ENCODE measurements at places on chromosomes 7 and 10.

DNA sequence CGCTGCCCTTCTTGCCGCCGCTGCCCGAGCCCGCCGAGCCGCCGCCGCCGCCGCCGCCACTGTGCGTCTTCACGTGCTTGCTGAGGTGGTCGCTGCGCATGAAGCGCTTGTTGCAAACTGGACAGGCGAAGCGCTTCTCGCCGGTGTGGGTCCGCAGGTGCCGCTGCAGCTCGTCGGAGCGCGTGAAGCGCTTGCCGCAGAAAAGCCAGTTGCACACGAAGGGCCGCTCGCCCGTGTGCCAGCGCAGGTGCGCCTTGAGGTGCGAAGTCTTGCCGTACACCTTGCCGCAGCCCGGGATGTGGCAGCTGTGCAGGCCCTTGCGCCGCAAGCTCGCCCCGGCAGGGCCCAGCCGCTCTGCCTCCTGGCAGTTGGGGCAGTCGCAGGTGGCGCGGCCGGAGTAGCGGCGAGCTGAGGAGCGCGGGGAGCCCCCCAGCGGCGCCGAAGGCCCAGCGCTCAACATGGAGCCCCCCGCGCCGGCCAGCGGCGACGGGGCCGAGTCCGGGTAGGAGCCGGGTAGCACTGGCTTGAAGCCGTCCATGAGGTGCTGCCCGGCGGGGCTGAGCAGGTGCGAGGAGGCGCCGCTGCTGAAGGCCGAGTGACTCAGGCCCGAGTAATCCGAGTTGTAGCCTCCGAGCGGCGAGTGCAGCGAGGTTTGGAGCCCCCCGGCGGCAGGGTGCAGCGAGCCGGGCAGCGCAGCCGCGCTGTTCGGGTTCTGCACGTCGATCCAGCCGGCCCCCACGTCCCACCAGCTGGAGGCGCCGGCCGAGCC is 2.1 kb downstream of the SP8 start:
- DNase-seq: no peak

GRCh38 chr7:6432781-6433180 is 15.0 kb downstream of the DAGLB start:
- DNase-seq: no peak

DNA sequence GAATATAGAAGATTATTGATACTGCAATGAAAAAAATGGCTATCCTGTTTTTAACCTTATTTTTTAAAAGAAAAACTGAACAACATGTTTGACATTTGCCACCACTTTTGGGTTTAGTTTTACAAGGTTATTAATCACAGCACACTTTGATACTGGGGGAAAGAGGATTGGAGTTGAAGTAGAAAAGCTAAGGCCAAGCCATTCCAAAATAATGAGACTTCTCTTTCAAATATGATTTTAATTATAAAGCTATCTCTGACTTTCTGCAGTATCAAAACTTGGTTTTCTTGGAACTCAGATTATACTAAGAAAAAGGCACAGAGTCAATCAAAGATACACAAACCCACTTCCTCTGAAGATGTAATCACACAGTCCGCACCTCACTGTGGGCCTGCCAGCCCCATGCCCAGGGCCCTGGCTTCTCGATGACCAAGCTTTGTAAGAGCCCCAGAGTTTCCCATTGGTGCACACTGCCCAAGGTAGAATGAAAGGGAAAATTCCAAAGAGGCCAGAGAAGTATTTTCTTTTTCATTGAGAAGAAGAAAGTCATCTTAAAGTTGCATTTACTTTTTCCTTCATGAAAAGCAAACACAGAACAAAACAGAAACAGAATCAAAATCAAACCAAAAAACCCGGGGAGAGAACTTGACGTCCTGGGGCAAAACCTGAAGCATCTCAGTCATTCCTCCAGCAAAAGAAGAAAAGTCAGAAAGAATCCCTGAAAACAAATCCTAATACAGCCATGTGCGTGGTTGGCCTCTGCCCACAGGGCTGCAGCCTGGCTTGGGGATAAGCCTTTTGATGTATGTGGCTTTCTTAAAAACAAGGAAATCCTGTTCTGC is 187.7 kb upstream of the KLF6 start:
- peak; percentile 22 for DNase-seq

DNA sequence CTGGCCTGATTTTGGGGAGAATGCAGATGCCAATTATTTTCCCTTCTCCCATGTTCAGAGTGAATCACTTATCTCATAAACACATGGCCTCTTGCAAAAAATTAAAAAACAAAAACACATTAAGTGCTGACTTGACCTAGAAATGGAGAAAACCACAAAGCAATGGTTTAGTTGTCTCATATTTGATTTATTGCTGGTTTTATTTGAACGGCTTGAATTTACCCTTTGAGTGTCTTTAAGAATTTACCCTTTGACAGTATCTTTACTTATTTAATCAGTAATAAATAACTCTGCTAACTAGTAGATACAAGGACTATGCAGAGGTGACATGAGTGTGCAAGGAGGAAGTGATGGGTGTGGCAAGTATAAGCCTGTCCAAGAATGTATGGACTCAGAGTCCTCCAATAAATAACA is 68.1 kb upstream of the GSDME start:
- DNase-seq: no peak

GRCh38 chr7:149214020-149214720 is 18.8 kb downstream of the ZNF282 start:
- DNase-seq: no peak

DNA sequence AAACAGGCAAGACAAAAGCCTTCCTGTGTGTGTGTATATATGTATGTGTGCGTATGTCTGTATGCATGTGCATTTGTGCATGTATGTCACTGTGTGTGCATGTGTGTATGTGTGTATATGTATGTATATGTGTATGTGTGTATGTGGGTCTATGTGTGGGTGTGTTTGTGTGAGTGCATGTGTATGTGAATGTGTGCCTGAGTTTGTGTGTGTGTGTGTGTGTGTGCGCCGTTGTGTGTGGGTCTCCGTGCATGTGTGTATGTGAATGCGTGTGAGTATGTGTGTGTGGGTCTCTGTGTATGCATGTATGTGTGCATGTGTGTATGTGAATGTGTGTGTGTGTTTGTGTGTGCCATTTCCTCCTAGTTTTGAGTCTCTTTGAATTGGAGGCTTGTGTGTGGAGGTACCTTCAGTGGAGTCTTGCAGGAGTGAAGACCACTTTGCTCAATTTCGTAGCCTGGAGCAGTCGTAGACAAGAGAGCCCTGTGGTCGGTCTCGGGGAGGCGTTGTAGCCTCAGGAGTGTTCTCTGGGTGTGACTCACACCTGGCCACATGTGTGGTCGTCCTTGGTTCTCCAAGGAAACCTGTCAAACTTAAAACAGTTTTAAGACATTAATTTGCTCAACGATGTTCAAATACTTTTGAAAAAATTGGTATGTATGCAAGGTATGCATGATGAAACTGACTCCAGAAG is 28.1 kb downstream of the INPP5A start:
- no peak for DNase-seq

DNA sequence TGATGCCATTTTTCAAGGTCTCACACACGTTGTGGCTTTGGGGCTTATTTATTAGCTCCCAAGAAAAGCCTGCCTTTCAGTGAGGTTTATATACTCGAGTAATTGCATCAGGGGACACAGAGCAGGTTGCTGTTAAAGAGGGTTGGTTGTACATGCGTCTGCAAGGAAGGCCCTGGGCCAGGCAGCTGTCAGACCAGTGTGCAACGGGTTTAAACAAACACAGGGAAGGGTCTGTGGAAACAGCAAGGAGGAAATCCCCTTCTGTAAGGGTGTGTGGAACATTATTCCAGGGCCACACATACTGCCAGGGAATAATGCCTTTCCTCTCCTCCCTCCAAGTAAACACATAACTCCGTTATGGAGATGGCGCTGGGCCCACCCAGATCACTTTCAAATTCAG is 1.7 kb upstream of the CHST15 start:
- no peak for DNase-seq

- no peak for DNase-seq
These were observed 9.4 kb upstream of the ZC3HAV1 start for GRCh38 chr7:139118805-139119485.

- no peak for DNase-seq
These were observed 92.4 kb downstream of the GLI3 start for GRCh38 chr7:42144604-42145003.

DNA sequence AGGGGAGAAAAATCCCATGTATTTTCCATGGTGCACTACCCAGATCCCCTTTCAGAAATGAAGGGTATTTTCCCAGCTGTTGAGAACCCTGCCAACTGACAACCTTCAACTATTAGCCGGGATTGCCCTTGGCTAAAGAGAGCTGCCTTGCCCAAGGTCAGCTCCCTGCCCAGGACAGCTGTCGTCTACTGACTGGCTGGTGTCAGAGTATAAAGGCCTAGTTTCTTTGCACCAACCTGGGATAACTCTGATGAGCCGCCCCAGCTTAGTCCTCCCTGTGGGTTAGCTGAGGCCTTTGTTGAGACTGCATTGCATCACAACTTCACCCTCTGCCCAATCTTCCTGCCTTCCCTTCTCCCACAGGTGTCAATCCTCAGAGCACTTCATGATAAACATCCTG is 147.2 kb upstream of the RHEB start:
- no peak for DNase-seq

DNA sequence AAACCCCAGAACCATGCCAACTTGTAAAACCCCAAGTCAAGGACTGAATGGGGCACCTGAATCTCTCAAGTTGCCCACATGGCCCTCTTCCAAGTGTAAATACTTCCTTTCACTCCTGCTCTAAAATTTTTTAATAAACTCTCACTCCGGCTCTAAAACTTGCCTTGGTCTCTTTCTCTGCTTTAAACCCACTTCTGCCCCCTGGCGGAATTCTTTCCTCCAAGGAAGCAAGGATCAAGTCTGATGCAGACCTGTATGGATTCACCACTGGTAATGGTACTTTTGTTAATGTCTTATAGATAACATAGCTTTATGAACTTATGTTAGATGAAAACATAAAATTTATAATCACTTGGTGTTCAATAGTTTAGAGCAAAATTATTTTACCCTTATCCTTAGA is 33.8 kb downstream of the SLC16A9 start:
- DNase-seq: no peak

GRCh38 chr10:123327450-123327849 is 173.2 kb downstream of the BUB3 start:
- no peak for DNase-seq

DNA sequence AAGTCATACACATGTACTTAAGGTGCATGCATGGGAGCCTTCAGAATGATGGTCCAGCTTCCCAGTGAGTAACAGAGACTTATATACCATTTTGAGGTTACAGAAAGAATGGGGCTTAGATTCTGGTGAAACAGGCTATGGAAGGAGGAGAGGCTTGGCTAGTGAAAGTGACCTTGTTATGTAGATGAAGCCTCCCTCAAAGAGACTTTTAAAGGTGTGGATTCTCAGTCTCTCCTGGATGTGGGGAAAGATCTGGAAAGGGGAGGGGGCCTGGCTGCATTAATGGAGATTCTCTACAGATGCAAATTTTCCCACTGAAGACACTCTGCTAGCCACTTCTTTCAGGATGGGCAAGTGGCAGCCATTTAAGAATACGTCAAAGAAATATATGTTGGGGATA is 5.5 kb downstream of the RASSF4 start:
- no peak for DNase-seq

DNA sequence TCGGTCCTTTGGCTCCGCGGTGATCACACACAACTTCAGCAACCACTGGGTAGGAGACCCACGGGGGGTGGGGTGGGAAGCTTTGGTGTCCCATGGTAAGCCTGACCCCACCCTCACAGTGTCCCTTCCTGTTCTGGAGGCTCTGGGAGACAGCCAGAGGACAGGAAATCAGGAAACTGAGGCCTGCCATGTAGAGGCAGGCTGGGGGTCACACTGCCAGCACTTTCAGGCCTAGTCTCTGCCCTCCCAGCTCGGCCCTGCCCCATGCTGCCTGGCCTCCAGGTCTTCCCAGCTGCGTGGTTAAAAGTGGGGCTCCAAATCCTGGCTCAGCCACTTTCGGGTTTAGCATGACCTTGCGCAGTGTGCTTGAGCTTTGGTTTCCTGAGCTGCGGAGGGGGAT is 10.9 kb downstream of the AQP1 start:
- no peak for DNase-seq

DNA sequence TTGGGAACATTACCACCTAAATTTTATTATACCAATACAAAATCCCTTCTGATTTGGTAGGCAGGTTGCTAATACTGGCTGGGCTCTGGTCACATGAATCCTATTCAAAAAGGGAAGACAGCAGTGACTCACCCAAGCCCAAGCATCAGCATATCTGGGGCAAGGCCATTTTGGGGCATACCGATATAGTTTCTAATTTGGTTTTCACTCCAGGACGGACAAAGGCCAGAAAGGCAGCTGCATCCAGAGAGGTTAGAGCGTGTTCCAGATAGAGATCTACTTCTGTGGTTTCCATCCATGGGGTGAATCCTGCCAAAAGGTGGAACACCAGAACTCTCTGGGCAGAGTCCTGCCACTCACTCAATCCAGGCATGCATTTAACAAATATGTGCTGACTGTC is 335.8 kb downstream of the ELMO1 start:
- DNase-seq: no peak

- no peak for DNase-seq
These were observed 149.2 kb downstream of the XPNPEP1 start for GRCh38 chr10:109774121-109774440.

DNA sequence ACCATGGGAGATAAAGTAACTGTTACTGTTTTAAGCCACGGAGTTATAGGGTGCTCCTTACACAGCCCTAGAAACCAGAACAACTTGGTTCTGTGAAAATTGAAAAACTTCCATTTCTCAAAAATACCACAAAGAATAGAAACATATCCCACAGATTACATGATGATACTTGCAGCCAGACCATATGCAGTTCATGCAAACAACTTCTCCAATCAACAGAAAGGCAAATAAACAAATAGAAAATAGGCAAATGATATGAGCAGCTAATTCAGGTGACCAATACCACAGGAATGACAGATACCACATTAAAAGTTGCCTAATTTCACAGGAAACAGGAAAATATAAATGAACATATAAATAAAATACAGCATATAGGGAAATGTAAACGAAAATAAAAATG is 297.5 kb downstream of the HTR7 start:
- no peak for DNase-seq

GRCh38 chr7:112880818-112881418 is 90.7 kb upstream of the TMEM168 start:
- DNase-seq: no peak
